Large intestine (tissue), 12 donors: ENCODE measurements at places on chromosomes 2 and 18.
A peak's percentile ranks its signal among the peaks of the same experiment; 100 is the strongest.

DNA sequence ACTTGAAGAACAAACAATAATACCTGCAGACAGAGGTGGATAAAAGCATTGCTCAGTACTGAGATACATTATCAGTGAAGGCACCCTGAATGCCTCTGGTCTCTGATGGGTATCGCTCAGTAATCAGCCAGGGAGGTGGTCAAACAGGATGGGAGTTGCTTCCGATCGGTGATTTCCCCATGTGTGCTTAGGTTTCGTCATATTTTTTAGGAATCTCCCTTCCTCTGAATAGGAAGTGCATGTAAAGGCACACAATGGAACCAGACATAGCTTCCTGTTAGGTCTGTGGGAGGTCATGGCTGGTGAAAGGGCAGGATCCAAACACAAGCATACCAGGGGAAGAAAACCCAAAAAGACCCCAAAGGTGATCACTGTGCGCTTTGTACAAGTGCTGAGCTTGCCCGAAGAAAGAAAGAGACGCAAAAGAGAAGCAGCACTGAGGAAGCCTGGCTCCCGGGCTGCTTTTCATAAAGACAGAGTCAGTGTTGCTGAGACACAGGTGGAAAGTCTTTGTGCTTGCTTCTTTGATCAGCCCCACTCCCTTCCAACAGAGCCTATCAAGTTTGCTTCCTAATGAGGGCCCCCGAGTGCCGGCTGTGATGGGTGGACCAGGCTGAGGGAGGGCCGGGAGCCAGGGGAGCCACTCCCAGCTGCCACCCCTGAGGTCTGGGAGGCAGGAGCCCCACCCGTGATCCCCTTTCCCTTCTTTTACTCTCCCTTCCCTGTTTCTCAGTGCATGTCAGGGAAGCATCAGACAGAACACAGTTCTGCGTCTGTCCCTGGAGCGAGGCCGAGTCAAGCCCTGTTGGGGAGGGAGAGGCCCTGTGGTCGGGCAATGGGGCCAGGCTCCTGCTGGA lies 138.2 kb downstream of the SH3RF3 start:
- DNase-seq, result no peak

GRCh38 chr2:106137731-106138521 lies 56.2 kb downstream of the UXS1 start:
- DNase-seq, result no peak

- peak; percentile 48 for DNase-seq
Observed at GRCh38 chr2:26561918-26562810, 79.0 kb downstream of the CIB4 start.

- DNase-seq, result peak; percentile 50
Observed at GRCh38 chr2:20617081-20617575, 33.8 kb downstream of the HS1BP3 start.

- DNase-seq, result peak; percentile 15
Observed at GRCh38 chr2:46309052-46309953, 12.1 kb downstream of the EPAS1 start.

- no peak for DNase-seq
Observed at GRCh38 chr2:74944987-74945787, 13.3 kb upstream of the POLE4 start.

DNA sequence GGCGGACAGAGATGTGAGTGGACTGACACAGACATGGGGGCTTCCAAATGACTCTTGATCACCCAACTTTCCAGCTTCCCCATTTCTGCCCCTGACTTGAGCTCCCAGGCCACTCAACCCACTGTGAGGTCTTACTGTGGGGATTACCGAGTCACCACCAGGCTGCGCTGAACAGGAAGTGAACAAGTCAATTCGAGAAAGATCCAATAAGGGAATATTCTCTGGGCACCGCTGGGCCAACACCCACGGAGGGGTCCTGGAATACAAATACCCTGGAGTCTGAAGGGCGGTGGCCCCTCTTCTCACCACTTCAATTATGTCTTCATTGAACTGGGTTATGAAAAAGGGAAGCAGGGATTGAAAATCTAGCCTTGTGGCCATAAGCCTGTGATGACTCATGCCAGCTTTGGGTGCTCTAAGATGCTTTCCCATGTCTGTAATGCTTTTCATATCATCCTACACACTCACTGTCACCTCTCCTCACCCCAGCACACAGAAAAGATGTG lies 37.7 kb downstream of the BCL11A start:
- DNase-seq, result no peak

DNA sequence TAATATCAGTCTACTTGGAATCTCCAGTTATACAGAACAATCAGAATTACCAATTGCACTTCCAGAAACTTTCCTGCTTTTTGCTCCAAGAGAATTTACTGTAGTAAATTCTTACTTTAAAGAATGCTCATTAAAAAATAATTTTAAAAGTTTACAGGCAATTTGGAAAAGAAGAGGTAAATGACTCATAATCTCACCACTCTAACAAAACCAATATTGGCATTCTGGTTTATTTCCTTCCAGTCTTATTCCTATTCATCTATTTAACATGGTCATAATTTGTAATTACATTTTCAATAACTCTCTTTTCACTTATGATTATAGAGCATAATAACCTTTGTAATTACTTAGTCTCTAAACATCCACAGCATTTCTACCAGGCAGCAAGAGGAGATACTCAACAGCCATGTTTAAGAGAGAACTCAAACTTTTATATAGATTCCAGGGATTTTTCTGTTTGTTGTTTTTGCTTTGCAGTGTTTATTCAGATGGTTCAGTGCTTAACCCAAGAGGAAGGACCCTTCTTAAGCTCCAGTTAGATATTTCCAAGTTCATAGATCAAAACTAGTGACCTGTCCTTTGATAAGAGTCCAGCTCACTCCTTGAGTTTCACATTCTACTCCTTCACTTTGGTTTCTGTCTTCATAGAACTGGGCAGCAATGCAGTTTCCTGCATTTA lies 464.7 kb downstream of the TXNL1 start:
- no peak for DNase-seq

- no peak for DNase-seq
Observed at GRCh38 chr2:8123464-8123863, 558.4 kb upstream of the ID2 start.

- DNase-seq, result no peak
Observed at GRCh38 chr2:207086136-207086535, 79.6 kb downstream of the KLF7 start.

DNA sequence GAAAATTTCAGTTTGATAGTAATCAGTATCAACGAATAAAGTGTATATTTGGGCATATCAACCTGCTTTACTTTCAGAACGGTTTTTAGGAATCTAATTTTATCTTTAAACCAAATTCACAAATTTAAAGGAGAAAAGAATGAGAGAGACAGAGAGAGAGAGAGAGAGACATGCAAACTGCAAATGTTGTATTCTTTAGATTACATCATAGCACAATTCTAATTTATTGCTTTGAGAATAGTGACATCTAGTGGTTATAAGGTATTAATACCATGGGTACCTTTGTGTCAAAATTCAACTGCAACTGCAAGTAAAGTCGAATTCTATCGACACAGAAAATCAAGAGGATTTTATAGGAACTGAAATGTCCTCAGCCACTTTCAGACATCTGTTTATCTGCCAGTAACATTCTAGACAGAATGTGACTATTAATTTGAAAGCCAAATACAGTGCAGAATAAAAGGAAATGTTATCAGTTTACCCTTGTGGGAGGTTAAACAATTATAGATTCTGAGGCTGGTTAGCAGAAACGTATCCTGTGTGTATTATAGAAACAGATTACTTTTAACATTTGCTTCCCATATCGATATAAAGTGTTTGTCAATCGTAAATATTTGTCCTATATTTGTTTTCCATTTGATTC lies 529.8 kb upstream of the VRK2 start:
- no peak for DNase-seq

GRCh38 chr2:97359861-97360584 lies 229.7 kb downstream of the ANKRD36B start:
- DNase-seq, result no peak

GRCh38 chr2:36485521-36485920 lies 112.4 kb downstream of the FEZ2 start:
- DNase-seq, result no peak

DNA sequence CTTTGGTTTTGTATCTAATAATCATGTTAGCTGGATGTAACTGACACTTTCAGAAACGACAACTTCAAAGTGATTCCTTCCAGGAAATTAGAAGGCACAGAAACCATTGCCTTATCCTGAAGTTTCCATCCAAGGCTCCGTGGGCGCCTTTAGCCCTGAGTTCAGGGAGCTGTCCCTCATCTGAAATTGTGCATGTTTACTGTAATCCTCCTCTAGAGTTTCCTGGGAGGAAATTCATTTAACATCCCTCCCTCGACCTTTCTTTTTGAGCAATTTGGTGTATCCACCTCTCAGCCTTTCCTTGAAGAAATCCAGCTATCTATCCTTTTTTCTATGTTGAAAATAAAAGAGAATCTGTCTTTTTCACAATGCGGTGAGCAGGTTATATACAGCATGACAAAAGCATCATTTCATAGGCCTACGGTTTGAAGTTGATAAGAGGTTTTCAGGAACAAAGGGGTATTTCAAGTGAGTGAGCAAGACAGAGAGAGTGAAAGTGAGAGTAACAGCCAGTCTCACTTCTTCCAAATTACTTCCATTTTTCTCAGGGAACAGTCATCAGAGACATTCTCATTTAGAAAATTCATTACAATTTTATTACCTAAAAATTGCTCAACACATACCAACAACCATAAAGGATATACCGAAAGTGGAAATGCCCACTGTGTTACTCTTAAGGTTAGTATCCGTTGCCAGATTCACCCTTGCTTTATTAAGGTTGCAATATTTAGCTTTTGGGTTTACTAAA lies 167.3 kb downstream of the MREG start:
- no peak for DNase-seq

DNA sequence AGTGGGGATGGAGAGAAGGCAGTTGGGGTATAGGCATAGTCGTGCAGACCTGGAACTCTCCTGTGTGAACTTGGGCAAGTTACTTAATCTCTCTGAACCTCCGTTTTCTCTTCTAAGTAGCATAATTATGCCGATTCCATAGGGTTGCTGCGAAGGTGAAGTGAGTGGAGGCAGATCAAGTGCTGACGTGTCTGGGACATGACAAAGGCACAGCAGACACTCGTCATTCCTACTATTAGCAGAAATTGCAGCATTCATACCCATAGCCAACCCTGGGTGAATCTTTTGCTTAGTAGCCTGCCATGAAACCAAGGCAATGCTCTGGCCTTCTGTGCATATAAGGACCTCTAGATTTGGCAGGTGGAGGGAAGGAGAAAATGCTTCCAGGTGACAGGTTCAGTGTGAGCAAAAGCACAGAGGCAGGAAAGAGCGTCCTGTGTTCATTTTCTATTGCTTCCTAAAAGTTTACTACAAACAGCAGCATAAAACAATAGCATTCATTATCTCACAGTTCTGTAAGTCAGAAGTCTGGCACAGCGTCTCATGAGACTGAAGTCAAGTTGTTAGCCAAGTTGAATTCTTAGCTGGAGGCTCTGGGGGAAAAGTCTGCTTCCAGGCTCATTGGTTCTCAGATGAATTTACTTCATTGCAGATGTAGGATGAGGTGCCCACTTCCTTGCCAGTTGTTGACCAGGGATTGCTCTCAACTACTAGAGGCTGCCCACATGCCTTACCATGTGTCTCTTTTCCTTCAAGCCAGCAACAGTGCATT lies 77.8 kb downstream of the CTIF start:
- no peak for DNase-seq

GRCh38 chr18:26104035-26104434 lies 13.6 kb upstream of the SS18 start:
- no peak for DNase-seq

GRCh38 chr18:22268641-22269128 lies 99.3 kb downstream of the GATA6 start:
- DNase-seq, result no peak

DNA sequence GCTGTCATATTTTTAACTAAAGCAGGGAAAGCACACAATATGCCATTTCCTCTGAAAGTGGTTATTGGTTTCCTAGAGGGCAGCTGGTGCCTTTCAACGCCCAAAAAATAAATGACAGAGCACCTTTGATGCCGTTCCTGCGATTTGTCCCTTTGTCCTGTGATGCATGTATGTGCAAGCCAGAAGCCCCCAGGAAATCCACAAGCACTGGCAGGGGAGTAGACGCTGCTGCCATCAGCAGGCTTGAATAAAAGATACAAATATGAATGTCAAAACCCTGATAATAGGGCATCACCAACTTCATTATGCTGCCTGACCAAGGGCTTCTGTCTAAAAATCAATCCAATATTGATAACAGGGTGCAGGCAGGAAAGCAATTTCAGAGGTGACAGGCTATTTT lies 246.1 kb downstream of the FBXO15 start:
- no peak for DNase-seq

- DNase-seq, result no peak
Observed at GRCh38 chr18:78579854-78580577, 399.6 kb upstream of the SALL3 start.

DNA sequence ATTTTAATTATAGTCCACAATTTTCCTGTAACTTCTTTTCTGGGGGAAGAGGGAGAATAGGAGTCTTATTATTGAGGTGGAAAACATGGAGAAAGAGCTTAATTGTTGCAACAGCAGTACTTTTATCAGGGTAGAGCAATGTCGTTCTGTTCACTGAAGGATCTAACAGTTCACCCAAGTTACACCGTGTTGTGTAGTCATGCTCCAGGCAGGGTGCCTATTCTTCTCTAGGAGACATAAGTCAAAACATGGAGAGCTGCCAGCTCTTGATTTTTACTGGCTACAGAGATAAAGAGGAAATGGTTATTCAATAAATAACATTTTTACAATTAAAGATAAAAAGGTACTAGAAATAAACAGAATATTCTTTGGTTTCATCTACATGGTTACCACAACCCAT lies 594.3 kb upstream of the NETO1 start:
- no peak for DNase-seq

- no peak for DNase-seq
Observed at GRCh38 chr18:51563396-51563795, 365.9 kb upstream of the MEX3C start.
